ENCODE measurements at places on chromosomes 1 and 21.

DNA sequence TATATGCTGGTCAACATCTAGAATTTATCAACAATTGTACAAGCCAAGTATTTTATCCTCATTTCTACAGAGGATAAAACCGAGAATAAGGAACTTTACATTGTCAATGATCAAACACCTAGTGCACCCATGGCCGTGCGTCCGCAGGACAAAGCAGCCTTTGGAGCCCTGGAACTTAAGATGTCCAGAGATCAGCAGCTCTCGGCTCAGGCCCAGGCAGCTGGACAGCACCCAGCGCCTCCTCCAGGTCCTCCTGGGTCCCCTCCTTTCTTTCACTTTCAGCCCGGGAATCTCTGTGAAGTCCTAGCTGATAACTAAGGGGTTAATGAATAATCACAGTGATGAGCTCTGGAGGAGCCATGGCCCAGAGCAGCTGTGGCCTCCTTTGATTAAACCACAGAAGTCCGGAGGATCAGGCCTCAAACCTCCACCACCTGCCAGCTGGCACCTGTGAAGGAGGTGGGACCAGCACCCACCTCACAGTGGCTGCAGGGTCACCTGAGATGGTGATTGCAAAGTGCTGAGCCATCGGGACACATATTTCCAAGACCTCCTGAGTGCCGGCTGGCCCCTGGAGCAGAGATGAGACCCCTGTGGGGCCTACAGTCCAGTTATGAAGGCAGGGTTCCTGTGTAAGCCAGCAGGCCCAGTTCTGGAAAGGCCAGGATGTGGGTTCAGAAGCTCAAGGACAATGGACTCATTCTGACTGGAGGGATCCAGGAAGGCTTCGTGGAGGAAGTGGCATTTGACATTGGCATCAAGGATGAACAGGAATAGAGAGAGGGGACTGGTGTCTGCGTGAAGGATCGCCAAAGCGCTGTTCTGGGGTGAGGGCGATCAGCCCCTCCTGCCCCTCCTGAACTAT lies 11.6 kb upstream of the SAMD11 start:
- no peak for DNase-seq

- DNase-seq = no peak
These were observed 29.6 kb downstream of the FAAH start for GRCh38 chr1:46423574-46424240.

DNA sequence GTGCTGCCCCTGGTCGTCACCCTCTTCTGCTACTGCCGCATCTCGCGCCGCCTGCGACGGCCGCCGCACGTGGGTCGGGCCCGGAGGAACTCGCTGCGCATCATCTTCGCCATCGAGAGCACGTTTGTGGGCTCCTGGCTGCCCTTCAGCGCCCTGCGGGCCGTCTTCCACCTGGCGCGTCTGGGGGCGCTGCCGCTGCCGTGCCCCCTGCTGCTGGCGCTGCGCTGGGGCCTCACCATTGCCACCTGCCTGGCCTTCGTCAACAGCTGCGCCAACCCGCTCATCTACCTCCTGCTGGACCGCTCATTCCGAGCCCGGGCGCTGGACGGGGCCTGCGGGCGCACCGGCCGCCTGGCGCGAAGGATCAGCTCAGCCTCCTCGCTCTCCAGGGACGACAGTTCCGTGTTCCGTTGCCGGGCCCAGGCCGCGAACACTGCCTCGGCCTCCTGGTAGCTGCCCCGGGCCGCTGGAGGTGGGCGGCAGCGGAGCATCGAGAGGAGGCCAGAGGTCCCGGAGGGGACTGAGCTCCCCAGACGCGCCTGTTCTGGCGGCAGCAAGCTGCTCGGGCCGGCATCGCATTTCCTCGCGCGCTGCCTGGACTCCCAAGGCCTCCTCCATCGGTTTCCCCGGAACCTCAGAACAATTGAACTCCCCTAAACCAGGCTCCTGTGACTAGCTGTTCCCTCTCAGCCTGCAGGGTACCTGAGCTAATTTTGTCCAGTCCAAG lies 1.1 kb downstream of the GPR25 start:
- DNase-seq = no peak

DNA sequence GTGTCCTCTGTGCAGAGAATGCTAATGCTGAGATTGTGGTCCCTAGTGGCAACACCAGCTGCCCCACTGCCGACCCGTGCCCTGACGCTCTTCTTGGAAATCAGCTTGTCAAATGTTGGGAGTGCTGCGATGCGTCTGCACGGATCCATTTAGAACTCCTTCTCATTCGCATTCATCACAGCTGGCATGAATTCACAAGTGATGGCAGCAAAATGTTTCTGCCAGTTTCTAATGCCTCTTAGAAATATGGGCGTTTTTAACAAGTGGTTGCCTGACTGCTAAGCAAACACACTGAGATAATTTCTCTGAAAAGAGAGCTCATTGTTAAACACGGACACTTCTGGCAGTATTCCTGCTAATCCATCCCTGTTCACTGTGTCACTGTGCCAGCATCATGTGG lies 131.9 kb upstream of the KCNJ6 start:
- DNase-seq = no peak

DNA sequence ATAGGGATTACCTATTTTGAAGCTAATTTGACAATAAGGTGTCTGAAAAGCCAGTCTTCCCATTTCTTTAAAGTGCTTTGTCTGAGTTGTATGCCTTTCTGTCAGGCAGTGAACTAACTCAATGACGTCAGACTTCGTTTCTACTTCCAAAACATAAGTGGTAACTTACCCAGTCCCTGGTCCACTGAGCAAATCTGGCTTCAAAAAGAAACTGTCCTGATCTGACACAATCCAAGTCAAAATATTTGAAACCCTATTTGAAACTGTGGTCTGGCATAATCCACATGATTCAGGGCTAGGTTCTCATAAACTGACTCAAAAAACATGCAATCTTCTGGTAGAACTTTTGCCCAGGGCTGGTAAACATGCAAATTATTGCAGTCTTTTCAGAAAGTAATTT lies 34.0 kb downstream of the DIRAS3 start:
- no peak for DNase-seq

DNA sequence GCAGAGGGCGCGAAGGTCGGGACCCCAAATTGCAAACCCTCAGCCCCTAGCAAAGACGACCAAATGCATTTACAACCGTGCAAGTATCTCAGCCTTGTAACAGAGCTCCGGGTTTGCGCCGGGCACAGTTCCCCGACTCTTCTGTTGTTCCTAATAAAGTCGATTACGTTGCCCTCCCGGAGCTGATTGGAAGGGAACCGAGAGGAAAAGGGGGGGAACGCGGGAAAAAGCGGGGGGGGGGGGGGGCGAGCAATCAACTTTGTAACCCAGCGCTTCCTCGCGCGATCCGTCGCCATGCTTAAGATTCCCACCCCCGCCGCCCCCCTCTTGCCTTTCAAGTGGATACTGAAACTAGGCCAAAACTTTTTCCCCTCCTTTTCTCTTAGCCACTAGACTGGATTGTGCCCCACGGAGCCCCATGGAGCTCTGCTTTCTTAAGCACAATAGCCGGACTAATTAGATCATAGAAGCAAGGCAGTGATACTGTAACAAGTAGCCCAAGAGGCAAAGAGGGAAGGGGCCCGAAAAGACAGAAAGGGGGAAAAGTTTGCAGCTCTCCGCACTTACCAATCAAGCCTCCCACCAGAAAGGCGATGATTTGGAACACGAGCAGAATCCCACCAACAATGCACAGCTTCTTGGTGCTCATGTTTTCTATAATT lies 565 bp downstream of the WLS start:
- peak; percentile 50 for DNase-seq
